ENCODE measurements at places on chromosomes 11 and 22.

- DNase-seq, result no peak
These were observed 25.0 kb downstream of the ARHGAP8 start for GRCh38 chr22:44777364-44777755.

DNA sequence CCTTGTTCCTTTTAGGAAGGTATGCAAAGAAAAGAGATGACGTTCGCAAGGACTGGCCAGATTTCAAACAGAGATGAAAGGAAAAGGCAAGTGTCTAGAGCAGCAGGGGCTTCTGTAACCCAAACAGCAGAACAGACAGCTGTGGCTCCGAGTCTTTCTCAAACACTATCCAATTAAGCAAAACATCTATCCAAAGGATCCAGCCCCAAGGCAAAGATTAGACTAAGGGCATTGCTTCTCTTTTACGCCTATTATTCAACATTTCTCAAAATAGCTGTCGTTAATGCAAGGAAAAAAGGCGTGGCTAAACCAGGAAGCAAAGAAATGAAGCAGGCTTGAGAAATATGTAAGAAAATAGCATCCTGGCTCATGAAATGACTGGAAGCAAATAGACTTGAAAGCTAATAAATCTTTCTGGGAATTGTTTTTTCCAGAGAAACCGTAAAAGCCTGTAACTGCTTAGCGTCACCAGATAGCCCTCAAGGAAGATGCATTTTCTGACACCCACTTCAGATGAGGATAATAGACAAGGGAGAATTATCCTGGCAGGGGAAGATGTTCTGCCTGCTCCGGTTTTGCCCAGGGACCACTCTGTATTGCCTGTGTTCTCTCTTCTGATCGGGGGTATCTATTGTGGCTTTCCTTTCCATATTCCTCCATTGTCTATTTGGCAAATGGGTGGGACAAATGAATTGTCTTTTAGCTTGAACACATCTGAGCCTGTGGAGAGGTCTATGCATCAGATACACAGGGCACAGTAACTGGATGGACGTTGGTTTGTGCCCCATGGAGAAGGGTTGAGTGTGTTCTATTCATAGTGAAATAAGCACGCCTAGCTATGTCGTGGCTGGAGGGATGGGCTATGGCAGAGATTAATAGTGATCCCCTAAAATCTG lies 20.2 kb downstream of the C11orf96 start:
- DNase-seq, result no peak

GRCh38 chr11:44889266-44889665 lies 61.4 kb downstream of the TP53I11 start:
- DNase-seq, result no peak

DNA sequence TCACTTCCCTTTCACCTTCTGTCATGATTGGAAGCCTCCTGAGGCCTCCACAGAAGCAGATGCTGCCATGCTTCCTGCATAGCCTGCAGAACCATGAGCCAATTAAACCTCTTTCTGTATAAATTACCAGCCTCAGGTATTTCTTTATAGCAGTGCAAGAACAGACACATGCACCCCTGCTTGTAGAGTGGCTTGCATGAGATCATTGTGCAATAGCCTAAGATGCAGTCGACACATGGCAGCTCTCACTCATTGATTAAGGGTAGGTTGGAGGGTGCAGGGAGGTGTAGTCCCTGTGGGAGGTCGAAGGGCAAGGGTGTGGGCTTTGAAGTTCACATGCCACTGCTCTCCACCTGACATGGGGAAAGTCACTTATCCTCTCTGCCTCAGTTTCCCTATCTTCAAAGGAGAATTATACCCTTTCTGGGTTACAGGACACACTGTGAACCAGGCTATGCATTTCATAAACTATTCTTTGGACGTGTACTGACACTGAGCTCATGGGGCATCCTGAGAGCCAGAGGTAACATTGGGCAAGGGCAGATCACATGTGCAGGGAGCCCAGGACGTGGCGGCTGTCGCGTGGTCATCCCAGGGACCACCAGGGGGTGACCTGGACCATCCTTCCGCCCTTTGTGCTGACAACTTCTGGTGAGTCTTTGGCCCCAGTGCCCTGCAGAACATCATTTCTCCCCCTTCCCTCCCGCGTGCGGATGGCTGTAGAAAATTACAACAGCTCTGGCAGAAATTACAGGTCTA lies 69.2 kb upstream of the SHANK2 start:
- DNase-seq, result no peak

- peak; percentile 60 for DNase-seq
These were observed 6.8 kb upstream of the CHKA start for GRCh38 chr11:68127714-68128681.

DNA sequence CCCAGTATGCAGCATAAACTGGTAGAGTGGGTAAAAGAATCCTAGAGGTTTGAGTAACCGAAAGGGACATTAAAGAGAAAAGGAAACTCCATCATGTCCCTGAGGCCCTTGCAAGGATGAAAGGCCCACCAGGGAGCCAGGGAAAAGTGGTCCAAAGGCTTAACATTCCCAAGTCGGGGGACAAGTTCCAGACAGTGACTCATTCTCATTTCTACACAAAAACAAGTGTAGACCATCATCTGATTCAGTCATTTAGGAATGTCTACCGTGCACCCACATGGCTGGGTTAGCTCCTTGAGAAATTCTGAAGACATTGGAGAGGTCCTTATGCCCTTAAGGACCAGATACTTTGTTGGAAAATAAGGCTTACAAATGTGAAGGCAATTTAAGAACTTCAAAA lies 4.8 kb upstream of the NOX4 start:
- DNase-seq, result no peak

DNA sequence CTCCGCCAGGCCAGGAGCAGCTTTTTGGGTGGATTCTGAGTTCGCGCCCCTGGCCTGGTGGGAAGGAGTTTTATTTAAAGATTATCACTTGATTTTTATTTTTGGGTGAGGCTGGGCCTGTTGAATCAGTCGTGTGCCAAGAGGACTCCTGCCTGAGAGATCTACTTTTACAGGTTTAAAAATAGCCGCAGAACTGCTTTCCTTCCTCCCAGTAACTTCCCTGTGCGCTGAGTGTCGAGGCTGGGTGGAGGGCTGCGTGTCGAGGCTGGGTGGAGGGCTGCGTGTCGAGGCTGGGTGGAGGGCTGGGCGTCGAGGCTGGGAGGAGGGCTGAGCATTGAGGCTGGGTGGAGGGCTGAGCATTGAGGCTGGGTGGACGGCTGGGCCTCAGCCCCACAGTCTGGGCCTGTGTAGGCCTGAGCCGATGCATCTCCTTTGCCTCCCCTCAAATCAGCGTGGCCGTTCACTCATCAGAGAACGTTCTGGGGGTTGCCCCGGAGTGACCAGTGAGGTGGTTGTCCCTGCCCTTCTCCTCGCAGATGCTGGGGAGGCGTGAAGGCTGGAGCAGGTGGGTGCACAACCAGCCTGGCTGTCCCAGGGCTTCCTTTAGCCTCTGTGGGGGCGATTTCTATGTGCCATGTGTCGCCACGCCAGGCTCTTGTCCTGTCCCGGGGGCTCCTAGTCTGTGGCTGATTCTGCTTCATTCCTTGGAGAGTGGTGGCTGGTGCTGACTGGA lies 30.1 kb downstream of the GRAMD4 start:
- DNase-seq, result no peak

- DNase-seq, result no peak
These were observed 18.5 kb downstream of the BLID start for GRCh38 chr11:122097419-122098001.

- no peak for DNase-seq
These were observed 9.9 kb upstream of the CUL5 start for GRCh38 chr11:107998761-107999160.

DNA sequence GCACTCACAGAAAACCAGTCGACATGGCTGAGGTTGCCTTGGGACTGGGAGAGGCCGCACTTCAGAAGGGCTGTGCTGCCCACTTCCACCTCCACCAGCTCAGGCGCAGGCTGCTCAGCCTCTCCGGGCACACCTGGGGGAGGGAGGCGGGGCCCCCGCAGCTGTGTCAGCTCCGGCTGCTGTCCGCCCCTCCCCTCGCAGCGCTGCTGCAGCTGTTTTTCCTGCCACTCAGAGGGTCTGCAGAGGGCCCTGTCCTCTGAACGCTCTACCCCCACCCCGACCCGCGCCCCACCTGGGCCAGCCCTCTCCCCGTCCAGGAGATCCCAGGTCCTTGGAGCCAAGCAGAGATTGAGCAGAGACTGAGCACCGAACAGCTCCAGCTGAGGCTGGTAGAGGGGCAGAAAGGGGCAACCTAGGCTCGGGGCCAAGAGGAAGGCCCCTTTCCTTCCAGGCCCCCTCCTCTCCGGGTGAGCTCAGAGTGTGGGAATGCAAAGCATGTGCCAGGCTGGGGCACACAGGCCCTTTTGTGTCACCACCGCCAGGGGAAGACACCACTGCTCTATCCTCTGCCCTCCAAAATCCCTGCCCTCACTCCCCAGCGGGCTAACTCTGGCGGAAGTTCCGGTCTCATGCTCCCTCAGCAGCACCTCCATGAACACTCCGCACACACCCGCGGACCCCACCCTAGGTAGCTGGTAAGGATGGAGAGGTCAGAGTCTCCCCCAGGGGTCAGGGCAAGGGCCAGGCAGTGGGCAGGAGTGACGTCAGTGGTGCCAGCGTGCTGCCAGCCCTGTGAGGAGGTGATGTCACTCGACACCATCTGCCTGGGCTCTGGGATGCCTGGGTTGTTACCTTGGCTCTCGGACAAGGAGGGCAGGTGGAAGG lies 1.6 kb downstream of the MCAM start:
- no peak for DNase-seq

GRCh38 chr11:2041963-2042362 lies 44.3 kb upstream of the H19 start:
- no peak for DNase-seq

- no peak for DNase-seq
These were observed 4.6 kb downstream of the PHOX2A start for GRCh38 chr11:72239313-72239848.

DNA sequence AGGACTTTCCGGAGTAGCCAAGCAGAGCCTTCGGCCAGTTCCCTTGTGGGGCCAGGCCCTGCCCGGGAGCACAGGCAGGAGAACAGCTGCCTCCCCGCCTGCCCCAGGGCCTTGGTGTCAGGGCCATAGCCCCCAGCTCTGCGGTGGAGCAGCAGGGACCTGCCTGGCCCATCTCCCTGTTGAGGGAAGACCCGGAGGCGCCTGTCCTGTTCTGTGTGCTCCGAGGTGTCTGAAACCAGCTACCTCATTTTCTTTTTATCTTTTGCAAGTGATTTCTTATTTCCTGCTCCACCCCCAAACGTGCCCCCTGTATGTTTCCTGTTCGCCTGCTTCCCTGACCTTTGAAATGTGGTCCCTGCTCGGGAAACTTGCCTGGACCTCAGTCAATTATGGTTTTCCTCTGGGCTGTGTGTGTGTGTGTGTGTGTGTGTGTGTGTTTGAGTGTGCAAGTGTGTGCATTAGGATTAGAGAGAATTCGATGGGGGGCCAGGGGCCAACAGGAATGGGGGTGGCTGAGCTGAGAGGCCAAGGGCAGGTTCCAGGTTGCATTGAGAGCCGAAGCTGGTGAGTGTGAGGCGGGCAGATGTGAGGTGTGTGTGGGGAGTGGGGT lies 19.1 kb downstream of the LRP5 start:
- DNase-seq, result no peak

GRCh38 chr11:12270817-12271216 lies 106.6 kb upstream of the PARVA start:
- no peak for DNase-seq

DNA sequence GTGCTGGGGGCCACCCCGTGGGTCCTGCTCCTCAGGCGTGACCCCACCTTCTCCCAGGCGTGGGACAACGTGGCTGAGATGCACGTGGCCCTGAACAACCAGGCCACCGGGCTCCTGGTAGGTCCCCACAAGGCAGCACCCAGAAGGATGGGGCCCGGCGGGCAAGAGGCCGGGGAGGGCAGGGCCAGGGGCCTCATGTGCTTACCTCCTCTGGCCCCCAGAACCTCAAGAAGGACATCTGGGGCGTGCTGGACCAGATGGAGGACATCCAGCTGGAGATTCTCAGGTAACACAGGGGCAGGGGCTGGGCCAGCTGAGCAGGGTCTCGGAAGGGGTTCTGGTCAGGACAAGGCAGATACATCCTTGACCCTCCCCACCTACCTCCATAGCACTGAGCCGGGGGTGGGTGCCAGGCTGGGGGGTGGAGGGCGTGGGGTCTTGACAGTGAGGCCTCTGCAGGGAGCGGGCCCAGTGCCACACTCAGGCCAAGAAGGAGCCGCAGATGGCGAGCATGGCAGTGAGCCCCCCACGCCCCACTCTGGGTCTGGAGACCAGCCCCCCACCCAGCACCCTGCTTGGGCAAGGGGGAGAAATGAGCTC lies 186.3 kb downstream of the IGLL1 start:
- DNase-seq, result no peak

GRCh38 chr11:62370743-62371440 lies 33.6 kb downstream of the ASRGL1 start:
- no peak for DNase-seq

- DNase-seq, result no peak
These were observed 72.8 kb downstream of the CHST1 start for GRCh38 chr11:45592636-45593035.

- DNase-seq, result no peak
These were observed 42.9 kb downstream of the INSC start for GRCh38 chr11:15157606-15158137.

GRCh38 chr11:121829159-121829643 lies 286.8 kb downstream of the BLID start:
- DNase-seq, result no peak

DNA sequence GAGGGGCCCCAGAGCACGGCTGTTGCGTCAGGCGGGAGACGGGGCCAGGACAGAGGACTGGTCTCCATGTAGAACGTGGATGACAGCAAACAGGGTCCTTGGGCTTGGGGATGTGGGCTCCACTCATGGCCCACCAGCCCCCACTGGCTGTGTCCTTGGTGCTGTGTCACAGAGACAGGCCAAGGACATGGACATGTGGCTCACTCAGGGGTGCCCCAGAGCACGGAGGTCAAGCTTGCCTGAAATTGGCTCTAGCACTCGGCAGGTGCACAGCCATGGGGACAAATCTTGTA lies 14.4 kb downstream of the FADS2 start:
- DNase-seq, result no peak

GRCh38 chr22:42190274-42190673 lies 59.7 kb upstream of the CYP2D6 start:
- DNase-seq, result no peak

GRCh38 chr22:43921370-43921769 lies 2.2 kb upstream of the PNPLA3 start:
- no peak for DNase-seq

DNA sequence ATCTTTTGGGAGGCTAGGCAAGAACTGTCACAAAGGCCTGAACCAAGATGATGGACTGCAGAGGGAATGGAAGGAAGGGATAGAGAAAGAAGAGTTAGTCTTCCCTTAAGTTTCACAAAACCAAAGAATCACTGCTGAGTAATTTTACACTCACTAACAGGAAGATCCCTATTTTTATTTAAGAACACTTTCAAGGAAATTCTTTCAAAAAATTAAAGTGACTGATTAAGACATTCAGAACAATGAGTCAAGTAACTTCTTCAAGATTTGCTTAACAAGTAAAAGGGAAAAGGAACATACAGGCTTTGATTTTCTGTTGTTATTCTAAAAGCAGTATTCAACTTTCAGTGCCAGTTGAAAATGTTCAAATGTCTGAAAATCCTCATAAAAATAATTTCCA lies 3.1 kb downstream of the PITPNB start:
- no peak for DNase-seq

GRCh38 chr11:60769811-60770210 lies 13.1 kb downstream of the MS4A15 start:
- DNase-seq, result no peak

GRCh38 chr11:2912498-2912897 lies 16.7 kb downstream of the PHLDA2 start:
- no peak for DNase-seq

- DNase-seq, result no peak
These were observed 36.7 kb upstream of the PLET1 start for GRCh38 chr11:112297248-112297866.
